NCI-H774 (cell line): ENCODE measurements at places on chromosomes 12 and 14.

DNA sequence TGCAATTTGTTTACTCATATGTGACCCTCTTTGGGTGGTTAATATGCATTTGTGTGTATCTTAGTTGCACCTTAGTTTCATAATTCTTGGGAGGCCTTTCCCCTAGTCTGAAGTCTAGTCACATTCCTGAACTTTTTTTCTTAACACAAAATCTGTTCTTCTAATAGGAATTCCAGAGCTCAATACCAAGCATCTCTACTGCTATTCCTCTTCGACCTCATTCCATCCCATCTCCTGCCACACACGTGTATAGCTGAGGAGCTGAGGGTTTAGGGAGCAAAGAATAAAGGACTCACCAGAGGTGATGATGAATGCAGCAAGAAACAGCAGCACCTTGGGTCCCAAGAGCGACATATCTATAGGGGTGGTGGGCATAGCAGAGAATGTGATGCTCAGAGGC lies 875 bp downstream of the MFAP5 start:
- DNase-seq, result no peak

DNA sequence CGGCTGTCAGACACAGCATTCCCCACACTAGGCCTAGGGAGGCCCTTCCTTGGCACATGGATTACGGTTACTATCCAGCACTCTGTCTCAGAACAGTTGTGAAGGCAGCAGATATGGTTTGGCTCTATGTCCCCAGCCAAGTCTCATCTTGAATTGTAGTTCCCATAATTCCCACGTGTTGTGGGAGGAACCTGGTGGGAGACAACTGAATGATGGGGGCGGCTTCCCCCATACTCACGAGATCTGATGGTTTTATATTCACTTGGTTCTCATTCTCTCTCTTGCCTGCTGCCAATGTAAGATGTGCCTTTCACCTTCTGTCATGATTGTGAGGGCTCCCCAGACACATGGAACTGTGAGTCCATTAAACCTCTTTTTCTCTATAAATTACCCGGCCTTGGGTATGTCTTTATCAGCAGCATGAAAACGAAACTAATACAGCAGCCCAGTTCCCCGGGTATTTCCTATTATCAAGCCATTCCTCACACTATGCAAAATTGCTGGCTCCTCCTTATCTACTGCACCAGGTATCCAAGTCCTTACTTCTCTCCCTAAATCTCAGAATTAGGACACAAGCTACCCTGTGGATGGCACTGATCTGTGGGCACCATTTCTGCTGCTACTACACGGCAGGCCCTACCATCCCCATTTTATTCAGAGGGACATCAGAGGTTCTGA lies 33.3 kb downstream of the NT5DC3 start:
- DNase-seq, result no peak

DNA sequence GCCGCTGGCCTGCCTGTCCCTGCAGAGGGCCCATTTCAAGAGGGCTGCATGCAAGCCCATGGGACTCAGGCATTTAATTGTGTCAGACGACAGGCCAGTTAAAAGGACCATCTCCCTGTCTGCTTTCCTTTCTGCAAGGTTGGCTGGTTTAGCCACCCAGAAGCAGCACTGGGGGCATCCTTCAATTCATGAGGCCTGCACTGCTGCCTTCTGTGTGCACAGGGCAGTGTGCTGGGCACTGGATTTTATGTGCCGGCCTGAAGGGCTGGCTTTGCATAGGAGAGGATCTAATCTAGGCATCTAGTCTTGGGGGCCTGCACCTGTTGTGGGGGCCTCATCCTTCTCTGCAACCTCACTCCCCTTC lies 114.1 kb upstream of the FKBP4 start:
- no peak for DNase-seq

- DNase-seq, result no peak
These were observed 1.7 kb downstream of the FBXO34 start for GRCh38 chr14:55272922-55273321.

DNA sequence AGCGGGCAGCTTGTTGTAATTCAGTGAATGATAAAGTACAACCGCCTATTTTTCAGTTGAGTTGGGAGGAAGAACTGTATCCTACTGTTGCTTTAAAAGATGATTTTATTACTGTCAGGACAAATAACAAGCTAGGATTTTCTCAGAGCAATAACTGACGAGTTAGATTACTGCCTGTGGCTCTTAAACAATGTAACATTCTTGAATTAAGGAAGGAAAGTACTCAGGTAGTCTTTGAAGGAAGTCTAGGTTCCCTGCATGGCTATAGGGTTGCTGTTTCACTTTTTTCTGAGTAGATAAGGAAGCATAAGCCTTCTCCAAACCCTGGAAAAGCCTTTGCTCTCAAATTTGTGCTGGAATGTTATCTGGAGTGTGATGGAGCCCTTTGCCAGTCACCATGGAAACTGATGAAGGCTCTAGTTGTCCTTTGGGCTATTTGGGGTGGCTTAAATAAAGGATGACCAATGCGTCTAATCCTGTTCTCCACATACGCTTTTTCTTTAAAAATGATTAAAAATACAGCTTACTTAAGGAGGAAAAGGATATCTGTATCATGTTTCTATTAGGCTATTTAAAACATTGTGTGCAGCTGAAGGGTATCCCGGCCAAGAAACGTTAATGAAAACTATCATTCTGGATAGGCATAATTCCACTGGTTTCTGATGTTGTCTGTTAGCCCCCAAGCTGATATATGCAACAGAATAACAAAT lies 17.7 kb downstream of the NUBPL start:
- no peak for DNase-seq

DNA sequence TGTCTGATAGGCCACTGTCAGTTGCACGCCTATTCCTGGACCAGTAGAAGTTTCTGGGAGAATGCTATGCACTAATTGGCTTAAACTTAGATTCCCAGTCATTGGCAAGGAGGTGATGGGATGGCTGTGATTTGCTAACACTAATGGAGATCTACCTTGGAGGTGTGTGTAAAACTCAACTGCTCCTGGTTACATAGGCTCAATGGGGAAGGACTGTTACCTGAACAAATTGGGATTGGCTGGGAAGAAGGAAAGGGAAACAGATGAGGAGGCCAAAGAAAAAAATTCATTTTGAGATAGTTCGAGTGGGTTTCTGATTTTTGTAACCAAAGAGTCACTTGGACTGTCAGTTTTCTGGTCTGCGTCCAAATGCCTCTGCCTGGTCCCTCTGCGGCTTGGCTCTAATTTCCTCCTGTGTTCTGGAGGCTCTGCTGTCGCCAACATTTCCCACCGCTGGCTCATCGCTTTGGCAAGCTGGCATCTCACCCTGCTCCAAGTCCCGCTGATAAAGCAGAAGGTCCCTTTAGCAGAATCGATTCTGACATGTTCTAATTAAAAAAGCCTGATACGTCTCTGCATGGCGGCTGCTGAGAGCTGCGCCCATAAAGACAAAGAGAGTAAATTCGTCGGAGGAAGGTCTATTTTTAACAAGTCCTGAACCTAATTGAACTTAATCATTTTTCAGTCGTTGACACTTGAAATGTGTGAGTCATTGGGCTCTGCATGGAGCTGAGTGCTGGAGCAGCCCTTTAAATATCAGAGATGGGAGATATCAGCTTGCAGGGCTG lies 2.0 kb upstream of the CCDC63 start:
- no peak for DNase-seq

- DNase-seq, result no peak
These were observed 18.2 kb upstream of the IFT81 start for GRCh38 chr12:110105986-110106385.

DNA sequence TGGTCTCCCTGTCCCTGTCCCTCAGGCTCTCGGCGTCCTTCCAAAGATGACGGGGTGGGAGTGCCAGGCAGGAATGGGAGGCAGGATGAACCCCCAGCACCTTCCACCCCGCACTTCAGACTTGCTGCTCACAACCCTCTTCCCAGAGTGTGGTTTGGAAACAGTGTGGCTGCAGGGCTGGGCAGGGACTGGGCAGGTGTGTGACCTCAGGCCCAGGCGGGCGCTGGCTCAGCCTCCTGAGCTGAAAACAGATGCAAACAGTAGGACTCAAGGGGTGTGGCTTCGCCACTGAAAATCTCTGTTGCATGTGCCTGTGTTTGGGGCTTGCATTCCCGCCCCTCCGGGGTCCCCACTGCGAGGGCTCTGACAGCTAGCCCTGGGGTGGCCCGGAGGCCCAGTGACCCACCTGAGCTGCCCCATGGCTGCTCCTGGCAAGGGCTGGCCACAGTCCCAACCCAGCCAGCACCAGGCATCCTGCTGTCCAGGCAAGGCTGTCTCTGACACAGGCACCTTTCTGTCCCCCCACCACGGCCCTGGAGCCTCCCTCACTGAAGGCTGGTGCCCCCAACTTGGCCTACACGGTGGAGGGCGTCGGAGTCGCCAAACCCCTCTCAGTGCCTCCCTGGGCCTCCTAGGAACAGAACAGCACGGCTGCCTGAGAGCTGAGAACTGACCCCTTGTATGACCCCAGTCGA lies 46.1 kb downstream of the BEGAIN start:
- DNase-seq, result no peak

DNA sequence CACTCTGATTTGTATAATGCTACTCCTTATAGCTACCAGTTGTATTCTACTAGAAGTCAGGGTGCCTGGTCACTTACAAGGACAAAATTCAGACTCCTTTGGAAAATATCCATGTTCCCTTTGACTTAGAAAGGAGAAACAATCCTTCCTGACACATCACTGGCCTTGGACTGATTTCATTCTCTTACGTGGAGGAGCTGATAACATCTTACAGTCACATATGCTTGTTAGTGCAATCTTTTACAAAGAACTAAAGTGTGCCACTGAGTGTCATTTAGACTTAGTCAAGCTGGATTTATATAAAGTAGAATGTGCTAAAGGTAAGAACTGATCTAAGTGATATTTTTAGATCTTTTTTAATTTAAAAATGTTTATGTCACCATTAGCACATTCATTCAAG lies 131.0 kb upstream of the TMTC2 start:
- DNase-seq, result no peak

- no peak for DNase-seq
These were observed 19.5 kb downstream of the ANO6 start for GRCh38 chr12:45235087-45236025.
